ENCODE measurements at places on chromosomes 3 and 15.

GRCh38 chr3:71927505-71928066 is 142.6 kb upstream of the PROK2 start:
- DNase-seq, result no peak

- DNase-seq, result no peak
Observed at GRCh38 chr3:55167586-55168317, 239.9 kb upstream of the LRTM1 start.

DNA sequence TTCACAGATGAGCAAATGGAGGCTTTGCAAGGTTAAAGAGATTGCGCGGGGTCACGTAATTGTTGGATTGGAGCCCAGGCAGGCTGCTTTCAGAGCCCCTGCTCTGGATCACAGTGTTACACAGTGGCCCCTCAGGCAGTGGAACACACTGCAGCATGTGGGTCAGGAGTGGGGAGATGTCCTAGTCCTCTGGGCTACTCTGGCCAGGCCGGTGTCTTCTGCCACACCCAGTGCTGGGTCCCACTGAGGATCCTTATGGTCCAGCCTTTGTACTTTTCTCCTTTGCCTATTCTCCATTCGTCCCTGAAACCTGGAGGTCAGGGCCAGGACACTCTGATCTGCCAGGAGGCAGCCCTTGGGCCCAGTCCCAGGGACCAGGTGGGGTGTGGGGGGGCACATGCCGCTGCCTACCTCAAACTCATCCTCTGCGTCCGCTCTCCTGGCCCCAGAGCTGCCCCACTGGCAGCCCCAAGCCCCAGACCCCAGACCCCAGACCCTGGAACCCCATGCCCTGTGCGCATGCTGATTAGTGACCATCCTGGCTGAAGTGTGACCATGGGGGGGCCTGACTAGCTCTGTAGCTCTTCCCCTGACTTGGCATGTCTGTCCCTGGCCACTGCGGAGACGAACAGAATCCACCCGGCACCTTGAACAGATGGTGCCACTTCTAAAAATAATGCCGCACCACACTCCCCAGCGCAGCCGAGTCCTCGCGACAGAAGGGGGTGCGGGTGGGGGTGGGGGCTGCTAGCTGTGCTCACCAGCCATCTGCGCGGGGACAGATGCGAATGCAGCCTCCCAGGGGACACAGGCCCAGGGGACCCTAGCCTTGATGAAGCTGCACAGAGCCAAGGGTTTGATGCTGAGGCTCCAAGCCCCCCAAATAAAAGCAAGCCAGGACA is 41.6 kb downstream of the ATP2B2 start:
- DNase-seq, result no peak

DNA sequence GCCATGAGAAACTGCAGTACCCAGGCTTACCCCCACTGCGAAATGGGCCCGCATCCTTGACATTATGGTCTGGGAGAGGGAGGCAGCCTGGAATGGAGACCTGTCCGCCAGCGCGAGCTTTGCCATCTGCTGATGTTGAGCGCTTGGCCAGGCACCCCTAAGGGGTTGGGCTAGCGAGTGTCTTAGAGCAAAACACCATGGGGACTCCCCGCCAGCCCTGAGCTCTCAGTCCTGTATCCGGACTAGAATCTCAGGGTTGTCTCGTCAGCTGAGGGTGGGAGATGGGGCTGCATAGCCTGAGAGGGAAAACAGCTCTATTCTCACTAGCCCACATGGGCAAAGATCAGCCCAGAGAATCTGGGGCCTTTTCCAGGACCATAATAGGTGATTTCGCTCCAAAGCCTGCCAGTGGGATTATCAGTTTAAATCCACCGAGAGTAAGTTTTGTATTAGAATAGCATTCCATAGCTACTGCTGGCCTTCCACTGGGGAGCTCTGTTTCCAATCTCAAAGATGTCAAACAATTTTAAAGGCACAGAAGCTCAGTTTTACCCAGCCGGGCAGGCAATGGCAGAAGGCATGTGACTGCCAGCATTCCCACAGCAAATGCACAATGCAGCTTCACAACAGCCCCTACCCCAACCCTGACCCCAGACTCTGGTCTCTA is 167.5 kb upstream of the TPM1 start:
- DNase-seq, result no peak

- no peak for DNase-seq
Observed at GRCh38 chr15:68421798-68422402, 10.1 kb downstream of the ITGA11 start.
